Fibroblast of skin of right biceps (primary cell): ENCODE measurements at places on chromosomes 16 and 17.

GRCh38 chr16:89599451-89599858 lies 14.0 kb upstream of the DPEP1 start:
- DNase-seq: no peak

GRCh38 chr17:79574108-79574507 lies 36.7 kb downstream of the RBFOX3 start:
- DNase-seq: no peak

- DNase-seq: no peak
Observed at GRCh38 chr16:17109413-17109812, 361.3 kb downstream of the XYLT1 start.

GRCh38 chr16:57689762-57690558 lies 4.6 kb upstream of the DRC7 start:
- no peak for DNase-seq

DNA sequence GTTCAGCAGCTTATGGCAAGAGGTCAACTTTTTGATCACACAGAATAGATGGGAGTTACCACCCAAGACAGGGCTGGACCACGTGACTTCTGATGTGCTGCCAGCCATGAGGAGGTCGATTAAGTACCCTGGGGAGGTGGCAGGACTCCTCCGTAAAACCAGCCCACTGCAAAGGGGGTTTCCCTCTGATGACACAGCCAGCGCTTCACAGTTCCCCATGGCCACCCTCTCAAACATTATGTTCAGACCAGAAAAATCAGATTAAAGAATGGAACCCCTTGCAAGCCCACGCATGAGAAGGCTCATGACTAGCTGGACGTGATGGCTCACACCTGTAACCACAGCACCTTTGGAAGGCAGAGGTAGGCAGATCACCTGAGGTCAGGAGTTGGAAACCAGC lies 222.9 kb downstream of the CPPED1 start:
- no peak for DNase-seq

DNA sequence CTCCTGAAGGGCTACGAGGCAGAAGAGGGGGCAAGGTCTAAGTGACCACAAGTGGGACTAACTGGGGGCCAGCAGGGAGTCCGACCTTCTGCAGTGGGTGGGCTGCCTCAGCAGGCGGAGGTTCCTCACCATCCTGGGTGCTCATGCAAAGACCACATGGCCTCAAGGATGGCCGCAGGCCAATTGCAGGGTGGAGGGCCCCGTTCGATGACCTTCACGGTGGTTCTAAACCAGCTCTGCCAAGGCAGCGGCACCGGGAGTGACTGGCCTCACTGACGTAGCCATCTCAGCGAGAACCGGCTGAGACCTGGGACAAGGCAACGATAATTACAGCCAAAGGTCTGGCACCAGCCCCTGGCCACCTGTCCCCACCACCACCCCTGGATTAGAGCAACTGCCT lies 5.7 kb downstream of the SMIM5 start:
- DNase-seq: no peak

GRCh38 chr16:86575754-86576557 lies 2.4 kb upstream of the FOXL1 start:
- DNase-seq: peak; percentile 98

DNA sequence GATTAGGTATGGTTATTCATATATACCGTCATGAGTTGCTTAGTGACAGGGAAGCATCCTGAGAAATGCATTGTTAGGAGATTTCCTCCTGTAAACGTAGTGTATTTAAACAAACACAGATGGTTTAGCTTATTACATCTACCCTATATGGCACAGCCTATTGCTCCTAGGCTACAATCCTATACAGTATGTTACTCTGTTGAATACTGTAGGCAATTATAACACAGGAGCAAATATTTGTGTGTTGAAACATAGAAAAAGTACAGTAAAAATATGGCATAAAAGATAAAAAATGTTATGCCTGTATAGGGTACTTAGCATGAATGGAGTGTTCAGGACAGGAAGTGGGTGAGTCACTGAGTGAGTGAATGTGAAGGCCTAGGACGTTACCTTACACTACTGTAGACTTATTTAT lies 157.7 kb downstream of the CDH11 start:
- DNase-seq: peak; percentile 91

GRCh38 chr16:51762081-51762996 lies 611.3 kb upstream of the SALL1 start:
- peak; percentile 66 for DNase-seq

GRCh38 chr17:9274973-9275372 lies 253.7 kb downstream of the NTN1 start:
- no peak for DNase-seq

DNA sequence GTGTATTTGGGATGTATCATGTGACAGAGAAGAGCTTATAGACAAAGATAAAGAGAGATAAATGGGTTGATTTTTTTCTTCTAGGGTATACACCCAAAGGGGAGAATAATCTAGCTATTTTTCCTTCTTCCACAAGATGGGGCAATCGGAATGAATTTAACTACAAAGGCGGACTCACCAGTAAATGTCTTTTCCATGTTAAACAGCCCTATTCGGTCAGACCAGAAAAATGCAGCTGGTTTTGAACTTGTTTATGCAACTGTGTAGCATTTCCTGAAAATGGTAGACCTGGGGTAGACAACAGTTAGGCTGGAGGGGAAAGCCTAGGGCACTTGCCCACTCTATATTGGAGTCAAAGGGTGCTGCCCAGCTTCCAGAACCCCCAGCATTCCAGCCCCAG lies 477.1 kb downstream of the TOX3 start:
- DNase-seq: peak; percentile 3

GRCh38 chr16:76653390-76654026 lies 376.3 kb downstream of the CNTNAP4 start:
- peak; percentile 45 for DNase-seq

- DNase-seq: peak; percentile 9
Observed at GRCh38 chr17:68205808-68206720, 41.8 kb upstream of the AMZ2 start.

- DNase-seq: no peak
Observed at GRCh38 chr17:43860927-43861622, 14.1 kb downstream of the CD300LG start.

GRCh38 chr17:72579990-72580320 lies 459.1 kb downstream of the SOX9 start:
- DNase-seq: no peak

DNA sequence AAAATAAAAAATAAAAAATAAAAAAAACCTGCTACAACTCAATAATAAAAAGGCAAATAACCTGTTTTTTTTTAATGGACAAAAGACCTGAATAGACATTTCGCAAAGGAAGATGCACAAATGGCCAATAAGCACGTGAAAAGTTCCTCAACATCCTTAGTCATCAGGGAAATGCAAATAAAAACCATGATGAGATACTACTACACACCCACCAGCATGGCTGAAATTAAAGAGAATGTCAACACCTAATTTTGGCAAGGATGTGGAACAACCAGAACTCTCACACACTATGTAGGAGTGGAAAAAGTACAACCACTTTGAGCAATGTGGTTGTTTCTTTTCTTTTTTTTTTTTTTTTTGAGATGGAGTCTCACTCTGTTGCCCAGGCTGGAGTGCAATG lies 24.6 kb downstream of the COG7 start:
- no peak for DNase-seq

- DNase-seq: peak; percentile 31
Observed at GRCh38 chr17:37787055-37787757, 42.3 kb upstream of the HNF1B start.

DNA sequence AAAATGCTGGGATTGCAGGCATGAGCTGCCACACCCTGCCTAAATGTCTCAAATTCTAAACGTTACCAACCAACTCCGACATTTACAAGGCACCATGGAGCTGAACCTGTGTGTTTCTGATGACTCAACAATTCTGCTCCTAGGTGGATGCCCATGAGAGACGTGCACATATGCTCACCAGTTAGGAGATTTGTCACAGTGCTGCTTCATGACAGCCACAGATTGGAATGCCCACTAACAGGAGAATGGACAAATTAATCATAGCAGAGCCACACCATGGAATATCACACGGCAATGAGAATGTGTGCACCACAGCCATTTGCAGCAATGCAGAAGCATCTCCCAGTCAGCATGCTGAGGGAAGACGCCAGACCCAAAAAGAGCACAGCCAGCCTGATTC lies 8.0 kb upstream of the KCNG4 start:
- DNase-seq: peak; percentile 43

- peak; percentile 88 for DNase-seq
Observed at GRCh38 chr17:77372444-77373298, 231.9 kb downstream of the SEC14L1 start.

DNA sequence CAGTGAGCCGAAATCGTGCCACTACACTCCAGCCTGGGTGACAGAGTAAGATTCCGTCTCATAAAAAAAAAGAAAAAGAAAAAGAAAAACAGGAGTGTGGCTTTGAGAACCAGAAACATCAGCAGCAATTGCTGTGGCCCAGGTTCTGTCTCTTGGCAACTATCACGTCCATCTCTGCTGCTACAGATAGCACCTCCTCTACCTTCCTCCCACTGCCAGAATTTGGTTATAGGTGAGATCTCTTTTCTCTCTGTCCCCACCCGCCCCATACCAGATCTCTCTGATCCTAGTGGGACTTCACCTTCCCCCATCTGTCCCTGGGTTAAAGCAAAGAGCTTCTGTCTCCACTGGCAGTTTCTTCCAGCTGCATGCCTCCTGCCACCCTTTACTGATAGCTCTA lies 3.1 kb downstream of the TLCD2 start:
- no peak for DNase-seq

GRCh38 chr16:2209258-2210008 lies 1.2 kb downstream of the BRICD5 start:
- DNase-seq: no peak

DNA sequence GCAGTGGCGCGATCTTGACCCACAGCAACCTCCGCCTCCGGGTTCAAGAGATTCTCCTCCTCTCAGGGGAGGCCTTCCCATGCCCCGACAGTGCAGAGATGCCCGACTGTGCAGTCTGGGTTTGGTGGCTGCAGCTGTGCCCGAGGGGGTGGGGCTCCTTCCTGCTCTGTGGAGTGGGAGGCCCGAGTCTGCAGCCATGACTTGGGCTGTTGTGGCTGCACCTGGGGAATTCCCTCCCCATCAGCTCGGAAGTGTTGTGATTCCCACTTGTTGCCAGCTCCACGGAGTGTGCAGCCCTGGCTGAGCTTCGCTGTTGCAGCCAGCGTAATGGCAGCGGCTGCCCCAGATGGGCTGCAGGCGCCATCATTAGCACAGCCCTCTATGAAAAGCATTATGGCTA lies 66.4 kb upstream of the SMIM36 start:
- DNase-seq: no peak

GRCh38 chr16:66534376-66534799 lies 15.5 kb downstream of the TK2 start:
- DNase-seq: no peak

DNA sequence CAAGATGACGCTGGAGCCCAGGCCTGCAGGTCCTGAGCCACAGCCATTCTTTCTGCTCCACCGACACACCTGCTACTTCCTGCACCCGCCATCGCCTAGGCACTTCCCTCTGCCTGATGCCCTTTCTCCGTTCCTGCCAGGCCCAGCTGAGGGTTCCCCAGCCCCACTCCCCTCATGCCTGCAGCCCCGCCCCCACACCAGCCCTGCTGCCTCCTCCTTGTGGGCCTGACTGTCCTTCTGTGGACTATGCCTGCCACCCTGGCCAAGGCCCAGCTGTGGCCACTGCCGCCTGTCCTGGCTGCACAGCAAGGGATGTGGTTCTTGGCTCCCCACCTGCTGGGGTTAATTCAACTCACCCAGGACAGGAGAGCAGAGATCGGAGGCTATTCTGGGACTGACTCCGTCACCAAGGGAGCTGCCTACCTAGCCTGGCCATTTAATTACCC lies 7.5 kb downstream of the NATD1 start:
- no peak for DNase-seq

GRCh38 chr17:13283606-13284005 lies 265.8 kb upstream of the ELAC2 start:
- DNase-seq: no peak

DNA sequence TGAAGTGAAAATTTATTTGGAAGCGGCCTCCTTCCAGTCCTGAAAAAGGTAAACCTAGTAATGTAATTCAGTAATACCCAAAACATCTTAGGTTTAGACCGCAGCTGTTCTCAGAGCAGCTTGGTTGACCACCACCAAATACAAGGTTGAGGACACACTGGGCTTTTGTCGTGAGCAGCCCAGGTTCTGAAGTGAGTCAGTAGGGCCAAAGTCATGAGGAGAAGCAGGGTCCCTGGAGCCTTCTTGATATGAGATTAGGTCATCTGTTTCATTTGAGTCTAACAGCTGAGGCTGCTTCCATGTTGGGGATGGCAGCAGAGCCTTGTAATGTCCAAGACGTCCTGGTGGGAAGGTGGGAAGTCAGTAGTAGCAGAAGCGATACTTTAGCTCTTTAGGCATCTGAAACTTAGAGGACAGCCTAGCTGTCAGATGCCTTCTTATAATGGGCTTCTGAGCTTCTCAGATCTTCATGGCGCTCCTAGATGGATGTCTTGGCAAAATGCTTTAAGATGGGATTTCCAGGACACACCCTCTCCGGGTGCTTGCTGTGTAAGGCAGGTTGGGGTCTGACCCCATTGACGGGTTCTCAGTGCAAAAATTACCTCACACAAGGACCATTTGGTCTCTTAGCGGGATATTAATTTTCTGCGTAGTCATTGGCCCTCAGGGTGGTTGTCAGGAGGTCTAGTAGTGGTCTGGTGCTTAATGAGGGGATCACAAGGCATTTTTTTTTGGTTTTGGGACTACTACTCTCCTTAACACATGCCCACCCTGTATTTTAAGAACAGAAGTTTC lies 2.4 kb downstream of the ALKBH5 start:
- DNase-seq: no peak

GRCh38 chr17:72136692-72137091 lies 15.9 kb downstream of the SOX9 start:
- DNase-seq: peak; percentile 70

- no peak for DNase-seq
Observed at GRCh38 chr16:3074860-3075522, 9.6 kb downstream of the IL32 start.

- DNase-seq: no peak
Observed at GRCh38 chr17:35374766-35375344, 1.4 kb upstream of the SLFN11 start.

DNA sequence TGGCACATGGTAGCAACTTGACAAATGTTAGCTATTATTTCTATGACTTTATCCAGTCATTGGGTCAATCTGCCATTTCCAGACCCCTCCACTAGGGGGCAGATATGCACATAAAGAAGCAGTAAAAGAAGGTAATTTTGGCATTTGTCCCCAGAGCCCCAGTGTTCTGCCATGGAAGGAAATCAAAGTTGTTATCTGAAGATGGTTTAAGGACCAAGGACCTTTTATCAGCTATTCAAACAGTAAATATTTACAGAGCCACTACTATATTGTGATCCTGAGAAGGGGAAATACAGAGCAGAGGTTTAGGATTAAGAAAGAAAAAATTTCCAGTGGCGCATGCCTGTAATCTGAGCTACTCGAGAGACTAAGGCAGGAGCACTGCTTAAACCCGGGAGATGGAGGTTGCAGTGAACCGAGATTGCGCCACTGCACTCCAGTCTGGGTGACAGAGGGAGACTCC lies 20.0 kb downstream of the TRAF4 start:
- DNase-seq: peak; percentile 77
